AML-193 (cell line): ENCODE measurements at places on chromosomes 2 and 18.

GRCh38 chr18:24726727-24727492 is 266.5 kb downstream of the HRH4 start:
- DNase-seq: peak; percentile 52

DNA sequence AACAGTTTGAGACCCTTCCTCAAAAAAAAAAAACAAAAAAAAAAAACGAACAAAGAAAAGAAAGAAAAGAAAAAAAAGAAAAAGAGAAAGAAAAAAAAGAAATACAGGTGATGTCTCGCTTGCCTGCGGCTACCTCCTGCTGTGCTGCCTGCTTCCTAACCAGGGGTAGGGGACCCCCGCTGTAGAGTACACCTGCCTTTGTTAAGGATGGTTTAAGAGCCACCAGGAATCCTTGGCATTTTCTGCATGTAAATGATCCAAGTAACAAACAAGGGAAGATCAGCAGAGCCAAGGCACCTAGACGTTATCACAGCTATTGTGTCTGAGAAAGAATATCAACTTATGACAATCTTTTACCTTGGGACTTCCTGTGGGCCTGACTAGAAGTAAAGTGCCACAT is 856.8 kb upstream of the GCFC2 start:
- DNase-seq: no peak

DNA sequence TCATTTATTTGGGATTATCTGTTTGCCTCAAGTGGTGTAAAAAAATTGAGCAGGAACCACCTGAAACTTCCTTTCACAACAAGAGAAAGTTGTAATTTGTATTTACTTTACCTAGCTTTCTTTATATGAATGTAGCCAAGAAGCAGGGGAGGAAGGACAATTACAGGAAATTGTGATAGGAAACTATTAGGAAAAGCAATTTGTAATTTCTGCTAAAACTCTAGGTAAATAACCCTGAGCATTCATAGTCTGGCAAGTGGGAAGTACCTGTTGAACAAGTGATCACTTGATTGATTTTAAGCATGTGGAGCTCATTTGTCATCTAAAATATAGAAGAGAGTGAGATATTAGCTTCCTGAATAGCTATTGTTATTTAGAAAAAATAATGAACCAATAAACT is 5.0 kb downstream of the TFPI start:
- no peak for DNase-seq

GRCh38 chr18:26460449-26461091 is 87.8 kb downstream of the KCTD1 start:
- DNase-seq: no peak

DNA sequence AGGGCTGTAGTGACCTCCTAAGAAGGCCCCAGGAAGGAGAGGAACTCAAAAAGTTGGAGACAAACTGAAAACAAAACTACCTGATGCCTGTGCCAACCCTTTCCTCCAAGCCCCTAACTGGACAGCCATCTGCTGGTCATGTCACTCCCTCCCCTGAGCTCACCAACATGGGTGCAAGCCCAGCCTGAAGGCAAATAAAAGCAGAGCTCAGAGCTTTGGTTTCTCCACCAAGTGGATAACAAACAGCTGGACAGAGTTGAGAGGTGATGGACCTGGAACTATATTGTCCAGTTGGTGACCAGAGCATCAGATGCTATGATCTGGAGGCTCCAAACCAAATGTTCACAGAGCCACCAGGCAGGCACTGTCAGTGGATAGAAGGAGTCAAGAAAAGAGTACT is 34.6 kb upstream of the MAL start:
- DNase-seq: no peak

- no peak for DNase-seq
Measured at GRCh38 chr2:200159829-200160781, 146.4 kb upstream of the SPATS2L start.

DNA sequence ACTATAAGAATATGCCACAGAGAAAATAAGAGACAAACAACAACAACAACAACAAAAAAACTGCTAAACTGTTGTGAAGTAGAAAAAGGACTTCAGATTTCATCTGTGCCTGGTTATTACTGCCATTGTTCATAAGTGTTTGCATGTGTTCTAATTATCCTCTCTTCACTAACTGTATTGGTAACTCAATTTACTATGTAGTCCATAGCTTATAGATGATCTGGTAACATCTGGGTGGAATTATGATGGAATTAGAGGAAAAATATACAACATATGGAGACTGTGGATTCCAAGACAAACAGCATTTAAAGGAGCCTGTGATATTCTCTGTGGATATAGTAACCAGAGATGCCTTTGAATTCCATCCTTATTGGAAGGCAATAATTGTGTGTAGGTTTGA is 1891.5 kb upstream of the PIK3C3 start:
- DNase-seq: no peak

DNA sequence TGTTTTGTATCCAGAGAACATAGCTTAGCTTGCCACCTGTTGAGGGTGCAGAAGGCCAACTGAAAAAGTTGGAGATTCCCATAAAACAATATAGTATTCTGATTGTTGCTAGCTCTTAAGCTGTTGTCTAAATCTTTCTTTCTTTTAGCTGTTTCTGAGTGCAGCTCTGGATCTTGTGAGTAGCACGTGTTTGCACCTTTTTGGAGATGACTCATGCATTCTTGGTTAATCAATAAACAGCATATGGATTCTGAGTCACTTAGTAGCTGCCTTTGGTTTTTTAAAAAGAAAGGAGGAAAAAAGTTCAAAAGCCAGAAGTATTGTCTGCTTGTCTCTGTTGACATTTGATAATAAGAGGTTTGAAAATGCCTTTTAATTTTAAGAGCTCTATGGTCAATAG is 483.0 kb upstream of the FSIP2 start:
- DNase-seq: no peak

DNA sequence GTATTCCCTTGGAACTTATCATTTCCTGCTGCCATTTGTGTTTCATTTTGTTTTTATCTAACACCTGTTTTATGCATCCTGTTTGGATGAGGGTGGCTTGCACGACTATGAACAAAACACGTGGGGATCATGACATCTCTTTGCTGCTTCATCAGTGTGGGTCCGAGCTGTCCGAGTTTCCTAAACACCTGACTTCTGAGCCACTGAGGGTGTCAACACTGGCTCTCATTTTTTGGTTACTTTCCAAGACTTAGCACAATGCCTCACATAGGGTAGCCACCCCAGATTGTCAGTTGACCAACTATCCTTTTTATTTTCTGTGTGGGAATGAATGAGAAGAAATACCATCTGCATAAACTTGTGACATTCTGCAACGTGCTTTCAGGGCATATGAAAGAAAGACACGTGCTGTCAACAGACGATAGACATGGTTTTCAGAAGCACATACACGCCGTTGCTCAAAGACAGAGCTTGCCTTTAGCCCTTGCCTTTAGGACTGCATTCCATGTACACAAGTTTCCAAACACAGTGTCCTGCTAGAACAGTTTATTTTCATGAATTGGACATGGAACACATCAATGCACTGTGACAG is 166.7 kb downstream of the MYT1L start:
- no peak for DNase-seq

- peak; percentile 70 for DNase-seq
Measured at GRCh38 chr2:119190321-119191111, 32.0 kb upstream of the C1QL2 start.

GRCh38 chr2:178238154-178238521 is 43.8 kb downstream of the OSBPL6 start:
- no peak for DNase-seq

- no peak for DNase-seq
Measured at GRCh38 chr2:162196638-162197037, 44.6 kb upstream of the GCG start.

- no peak for DNase-seq
Measured at GRCh38 chr2:239508261-239508660, 107.4 kb upstream of the HDAC4 start.

- no peak for DNase-seq
Measured at GRCh38 chr2:95316466-95317122, 19.4 kb downstream of the KCNIP3 start.

GRCh38 chr18:70232261-70232660 is 26.8 kb upstream of the RTTN start:
- no peak for DNase-seq

GRCh38 chr2:183605440-183605839 is 481.2 kb downstream of the NUP35 start:
- no peak for DNase-seq

GRCh38 chr2:118784860-118785259 is 62.6 kb downstream of the EN1 start:
- no peak for DNase-seq

GRCh38 chr2:216563646-216564045 is 65.0 kb downstream of the RPL37A start:
- no peak for DNase-seq

- DNase-seq: no peak
Measured at GRCh38 chr2:176087330-176088047, 3.7 kb upstream of the EVX2 start.
